Transverse colon (tissue), 4 donors: ENCODE measurements at places on chromosomes 5 and 9. TPM values are rescaled to one million over a fixed set of nuclear protein-coding genes. Genes with fewer than 3 reads are reported as not detected.

SH3TC2 gene
- 0.55 TPM for total RNA-seq

DNA sequence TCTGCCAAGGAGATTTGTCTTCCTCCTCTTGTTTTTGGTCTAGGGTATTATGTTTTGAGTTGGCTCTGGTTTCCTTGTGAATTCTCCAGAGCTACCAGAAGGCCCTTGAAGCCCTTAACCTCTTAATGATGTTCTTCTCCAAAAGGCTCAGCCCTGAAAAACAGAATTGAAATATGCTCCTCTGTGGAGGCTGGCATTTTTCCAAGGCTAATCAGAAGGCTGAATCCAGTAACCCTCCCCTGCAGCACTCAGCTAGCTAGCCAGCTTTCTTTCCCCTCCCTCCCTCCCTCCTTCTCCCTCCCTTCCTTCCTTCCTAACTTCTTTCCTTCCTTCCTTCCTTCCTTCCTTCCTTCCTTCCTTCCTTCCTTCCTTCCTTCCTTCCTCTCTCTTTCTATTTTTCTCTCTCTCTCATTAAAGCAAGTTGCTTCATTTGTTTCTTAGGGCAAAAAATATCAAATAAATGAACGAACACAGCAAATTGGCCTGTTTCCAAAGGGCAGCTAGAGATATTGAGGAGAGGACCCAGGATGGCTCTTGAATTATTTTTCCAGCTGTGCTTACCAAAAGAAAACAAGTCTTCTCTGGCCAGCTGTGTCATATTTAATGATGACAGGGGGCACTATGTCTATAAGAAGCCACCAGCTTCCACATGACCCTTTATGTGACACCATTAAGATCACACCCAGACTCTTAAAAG is 38.7 kb downstream of the JAKMIP2 start:
- H3K36me3 ChIP-seq: no peaks in the 10 kb centered on the region
- no peaks in the 10 kb centered on the region for H3K27me3 ChIP-seq
- H3K27ac ChIP-seq: no peak overlapping the region

DNA sequence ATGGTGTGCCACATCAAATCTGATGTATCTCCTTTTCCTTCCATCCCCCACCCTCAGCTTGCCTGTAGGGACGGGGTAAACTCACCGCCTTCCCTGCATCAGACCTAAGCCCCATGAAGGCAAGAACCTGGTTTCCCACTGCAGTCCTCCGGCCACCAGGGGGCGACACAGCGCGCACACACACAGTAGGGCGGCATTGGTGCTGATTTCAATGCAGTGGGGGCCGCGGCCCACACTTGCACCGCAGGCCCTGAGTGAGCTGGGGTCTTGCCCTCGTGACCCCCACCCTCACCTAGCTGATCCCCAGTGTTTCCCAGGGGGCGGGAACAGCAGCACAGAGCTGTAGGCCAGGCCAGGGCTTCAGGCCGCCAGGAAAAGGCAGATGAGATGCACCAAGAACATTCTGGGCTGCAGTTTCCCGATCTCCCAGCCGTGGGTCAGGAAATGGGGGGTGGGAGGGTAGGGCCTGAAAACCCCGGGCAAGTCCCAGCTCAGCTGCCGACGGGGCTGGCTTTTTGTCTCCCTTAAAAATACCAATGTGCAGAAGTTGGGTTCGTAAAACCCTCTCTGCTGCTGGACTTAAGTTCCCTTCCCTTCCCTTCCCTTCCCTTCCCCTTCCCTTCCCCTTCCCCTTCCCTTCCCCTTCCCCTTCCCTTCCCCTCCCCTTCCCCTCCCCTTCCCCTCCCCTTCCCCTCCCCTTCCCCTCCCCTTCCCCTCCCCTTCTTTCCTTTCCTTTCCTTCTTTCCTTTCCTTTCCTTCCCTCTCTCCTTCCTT is 19.5 kb downstream of the FAM163B start:
- no peak for DNase-seq
- peaks cover 14% of the 10 kb centered on the region for H3K4me1 ChIP-seq
- H3K27ac ChIP-seq: no peak overlapping the region
- no peak overlapping the region for H3K4me3 ChIP-seq
- H3K27me3 ChIP-seq: peaks cover 24% of the 10 kb centered on the region
- H3K36me3 ChIP-seq: no peaks in the 10 kb centered on the region

GRCh38 chr9:2726650-2727340 is 9.5 kb downstream of the KCNV2 start:
- H3K27me3 ChIP-seq: no peaks in the 10 kb centered on the region
- H3K27ac ChIP-seq: no peak overlapping the region
- no peak for DNase-seq
- no peak overlapping the region for H3K4me3 ChIP-seq
- H3K36me3 ChIP-seq: no peaks in the 10 kb centered on the region
